ENCODE measurements at places on chromosomes 5 and 9. TPM values are rescaled to one million over a fixed set of nuclear protein-coding genes. Genes with fewer than 3 reads are reported as not detected.

GRCh38 chr9:16258708-16259107, 611.8 kb downstream of the BNC2 start:
- DNase-seq, result no peak

NDUFS4 gene
- polyA plus RNA-seq, result 96.9 TPM

DNA sequence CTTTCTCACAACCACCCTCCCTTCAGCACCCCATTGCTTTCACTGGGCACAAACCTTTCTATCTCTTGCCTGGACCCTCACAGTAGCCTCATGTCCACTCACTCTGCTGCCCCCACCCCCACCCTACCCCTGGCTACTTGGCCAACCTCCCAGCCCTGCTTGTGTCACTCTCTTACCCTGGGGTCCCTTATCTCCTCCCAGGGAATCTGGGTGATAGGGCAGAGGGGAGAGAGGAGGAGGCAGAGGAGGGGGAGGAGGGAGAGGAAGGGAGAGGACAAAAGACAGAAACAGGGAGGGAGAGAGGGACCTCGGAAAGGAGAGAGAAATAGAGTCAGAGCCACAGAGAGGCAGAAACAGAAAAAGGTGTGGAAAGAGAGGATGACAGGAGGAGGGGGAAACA, 25.0 kb upstream of the KIF12 start:
- no peak for DNase-seq

- DNase-seq, result no peak
These were observed 52.9 kb downstream of the EHMT1 start for GRCh38 chr9:137671721-137672120.

- DNase-seq, result no peak
These were observed 2.9 kb downstream of the BAAT start for GRCh38 chr9:101381833-101382342.

GRCh38 chr5:64838803-64839202, 70.1 kb downstream of the CWC27 start:
- no peak for DNase-seq

GRCh38 chr5:35089334-35090314, 41.9 kb upstream of the AGXT2 start:
- peak; percentile 28 for DNase-seq

CTNND2 gene
- polyA plus RNA-seq, result 0.41 TPM

DNA sequence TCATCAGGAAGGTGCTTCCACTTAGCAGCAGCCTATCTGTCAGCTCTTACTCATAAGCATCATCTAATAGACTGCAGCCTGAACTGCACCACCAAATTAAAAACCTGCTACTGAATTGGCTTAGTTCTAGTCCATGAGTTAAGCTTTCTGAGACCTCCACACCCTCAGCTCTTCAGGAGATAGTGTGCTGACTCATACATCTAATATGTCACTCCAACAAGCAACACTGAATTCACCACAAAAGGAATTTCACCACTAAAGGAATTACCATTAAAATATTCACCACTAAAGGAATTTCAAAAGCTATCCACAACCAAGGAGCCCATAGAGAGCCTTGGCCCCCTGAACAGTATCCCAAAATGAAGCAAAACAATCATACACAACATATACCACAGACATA, 418.5 kb upstream of the RORB start:
- no peak for DNase-seq

NSG2 gene
- 0.41 TPM for polyA plus RNA-seq

DNA sequence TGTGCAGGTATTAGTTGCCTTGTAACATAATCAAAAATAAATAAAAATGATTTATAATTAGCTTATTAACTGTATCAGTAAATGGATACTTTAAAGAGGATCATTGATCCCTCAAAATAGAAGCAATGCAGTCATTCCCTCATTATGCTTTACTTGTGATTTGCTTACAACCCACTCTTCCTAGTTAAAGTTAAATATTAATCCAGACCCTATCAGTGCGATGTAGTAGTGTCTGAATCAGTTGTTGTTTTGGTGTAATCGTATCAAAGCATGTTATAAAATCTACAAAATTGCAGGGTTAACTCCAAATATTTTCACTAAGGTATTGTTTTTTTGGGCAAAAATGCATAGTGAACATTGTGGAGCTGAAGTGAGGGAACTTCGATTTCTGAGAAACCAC, 17.6 kb downstream of the TENT4A start:
- no peak for DNase-seq

LRRTM2 gene
- polyA plus RNA-seq, result 0.23 TPM

GRCh38 chr9:136267261-136268111, 21.9 kb upstream of the QSOX2 start:
- DNase-seq, result peak; percentile 38

DNA sequence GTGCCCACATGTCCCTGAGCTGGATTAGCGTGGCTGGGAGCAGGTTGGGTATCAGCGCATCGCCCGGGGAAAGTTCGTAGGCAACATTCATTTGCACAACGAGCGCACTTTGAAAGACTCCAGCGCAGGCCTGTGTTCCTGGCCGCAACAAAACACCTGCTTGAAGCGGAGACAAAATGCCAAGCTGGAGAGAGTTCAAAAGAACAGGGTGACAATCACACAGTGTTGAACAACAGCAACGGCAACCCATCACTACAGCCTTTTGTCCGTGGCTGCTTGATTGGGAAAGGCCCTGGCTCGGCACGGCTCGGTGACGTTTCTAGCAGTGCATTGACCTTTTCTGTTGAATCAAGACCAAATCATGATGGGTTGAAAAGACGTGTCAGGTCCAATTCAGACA, 336.3 kb downstream of the IRX1 start:
- DNase-seq, result no peak

- DNase-seq, result no peak
These were observed 144.9 kb upstream of the CDH6 start for GRCh38 chr5:31048282-31049270.

DNA sequence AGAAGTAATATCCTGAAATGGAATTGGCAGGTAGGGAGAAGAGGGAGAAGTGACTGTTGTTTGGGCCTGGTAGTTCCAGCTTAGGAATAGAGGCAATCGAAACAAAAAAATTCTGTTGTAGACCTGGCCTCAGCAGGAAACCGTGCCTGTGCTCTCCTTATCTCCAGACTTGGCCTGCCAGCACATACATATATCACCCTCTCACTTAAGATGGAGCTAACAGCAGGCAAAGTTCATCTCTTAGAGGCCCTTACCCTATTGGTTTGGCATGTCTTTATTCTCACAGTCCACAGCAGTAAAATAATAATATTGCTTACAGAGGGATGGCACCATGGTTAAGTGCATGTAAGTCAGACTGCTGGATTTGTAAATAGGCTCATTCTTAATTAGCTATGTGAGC, 19.6 kb upstream of the TNC start:
- DNase-seq, result no peak

GRCh38 chr5:122933956-122934355, 88.5 kb downstream of the SNX24 start:
- DNase-seq, result no peak

DNA sequence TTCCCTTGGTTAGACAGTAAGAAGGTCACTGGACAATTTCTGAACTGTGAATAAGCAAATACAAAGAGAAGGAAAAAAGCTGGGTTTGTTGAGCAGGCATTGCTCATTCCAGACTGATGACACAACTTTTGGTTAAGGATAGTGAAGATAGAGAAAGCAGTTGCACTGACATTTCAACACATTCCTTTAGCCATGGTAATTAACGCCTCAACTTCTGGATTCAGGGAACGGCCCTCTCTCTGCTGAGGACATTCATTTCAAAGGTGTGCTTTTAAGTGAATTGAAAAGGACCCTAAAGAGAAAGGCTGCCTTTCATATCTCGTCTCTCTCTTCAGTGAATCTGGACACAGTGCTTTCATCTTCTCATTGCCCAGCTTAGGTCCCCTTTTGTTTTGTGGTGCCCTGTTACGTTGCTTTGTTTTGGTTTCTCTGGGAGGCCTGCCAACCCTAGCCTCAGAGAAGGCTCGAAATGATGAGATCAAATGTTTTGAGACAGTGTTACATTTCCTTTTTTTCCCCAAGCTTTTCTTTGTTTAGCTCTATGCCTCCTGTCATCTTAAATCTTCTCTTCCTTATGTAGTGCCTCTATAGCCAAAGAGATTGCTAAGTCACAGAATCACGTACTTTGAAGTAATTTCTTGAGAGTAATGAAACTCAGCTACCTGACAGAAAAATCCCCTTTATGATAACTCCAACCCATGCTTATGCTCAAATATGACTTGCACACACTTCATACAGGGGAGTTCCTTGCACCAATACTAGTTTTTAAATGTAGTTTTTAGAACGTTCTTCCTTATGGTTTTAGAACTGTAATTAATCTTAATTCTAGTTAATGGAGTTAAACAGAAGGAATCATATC, 94.4 kb upstream of the IFNE start:
- no peak for DNase-seq

COQ4 gene
- polyA plus RNA-seq, result 61.7 TPM

DNA sequence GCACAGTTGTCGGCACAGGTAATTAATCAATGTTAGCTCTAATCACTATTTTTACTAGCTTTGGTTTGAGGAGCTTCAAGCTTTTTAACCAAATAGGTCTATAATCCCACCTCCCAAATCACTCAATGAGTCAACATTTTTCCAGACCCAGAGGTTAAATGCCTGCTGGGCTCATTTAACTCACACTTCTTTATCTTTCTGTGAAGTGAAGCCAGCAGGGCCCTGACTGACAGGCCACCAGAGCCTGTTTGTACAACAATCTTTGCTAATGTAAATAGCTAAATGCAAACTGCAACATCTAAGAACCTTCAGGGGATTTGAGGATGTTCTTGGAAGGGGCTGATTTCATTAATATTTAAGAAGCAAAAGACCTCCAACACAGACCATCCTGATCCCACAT, 98.4 kb upstream of the NREP start:
- no peak for DNase-seq

GRCh38 chr9:97694769-97695168, 2.4 kb downstream of the XPA start:
- no peak for DNase-seq

- DNase-seq, result no peak
These were observed 35.3 kb upstream of the MAN2A1 start for GRCh38 chr5:109654455-109654854.

TIMD4 gene
- 14.7 TPM for polyA plus RNA-seq

PRR16 gene
- polyA plus RNA-seq, result 0.66 TPM

GRCh38 chr9:131410044-131410491, 16.2 kb downstream of the PRRC2B start:
- no peak for DNase-seq

GRCh38 chr5:1958211-1959010, 75.7 kb upstream of the IRX4 start:
- no peak for DNase-seq

- peak; percentile 63 for DNase-seq
These were observed 29.9 kb downstream of the CD180 start for GRCh38 chr5:67166460-67167285.

RC3H2 gene
- polyA plus RNA-seq, result 14.7 TPM

DNA sequence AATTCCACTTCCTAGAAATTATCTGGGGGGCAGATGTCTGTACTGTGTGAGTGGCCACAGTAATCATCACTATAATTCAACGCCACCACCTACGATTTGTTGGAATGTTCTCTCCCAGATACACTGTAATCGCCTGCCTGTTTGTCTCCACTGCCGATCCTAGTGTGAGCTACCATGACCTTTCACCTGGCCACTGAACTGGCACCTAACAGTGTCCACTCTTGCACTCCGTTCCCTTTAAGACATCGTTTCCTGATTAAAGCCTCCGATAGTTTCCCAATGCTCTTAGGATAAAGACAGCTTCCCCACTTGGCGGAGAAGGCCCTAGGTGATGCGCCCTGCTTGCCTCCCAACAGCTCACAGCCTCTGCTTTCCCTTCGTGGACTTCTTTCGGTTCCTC, 4.0 kb downstream of the PHYKPL start:
- DNase-seq, result no peak

- DNase-seq, result no peak
These were observed 4.7 kb downstream of the SEMA4D start for GRCh38 chr9:89493181-89493580.

DNA sequence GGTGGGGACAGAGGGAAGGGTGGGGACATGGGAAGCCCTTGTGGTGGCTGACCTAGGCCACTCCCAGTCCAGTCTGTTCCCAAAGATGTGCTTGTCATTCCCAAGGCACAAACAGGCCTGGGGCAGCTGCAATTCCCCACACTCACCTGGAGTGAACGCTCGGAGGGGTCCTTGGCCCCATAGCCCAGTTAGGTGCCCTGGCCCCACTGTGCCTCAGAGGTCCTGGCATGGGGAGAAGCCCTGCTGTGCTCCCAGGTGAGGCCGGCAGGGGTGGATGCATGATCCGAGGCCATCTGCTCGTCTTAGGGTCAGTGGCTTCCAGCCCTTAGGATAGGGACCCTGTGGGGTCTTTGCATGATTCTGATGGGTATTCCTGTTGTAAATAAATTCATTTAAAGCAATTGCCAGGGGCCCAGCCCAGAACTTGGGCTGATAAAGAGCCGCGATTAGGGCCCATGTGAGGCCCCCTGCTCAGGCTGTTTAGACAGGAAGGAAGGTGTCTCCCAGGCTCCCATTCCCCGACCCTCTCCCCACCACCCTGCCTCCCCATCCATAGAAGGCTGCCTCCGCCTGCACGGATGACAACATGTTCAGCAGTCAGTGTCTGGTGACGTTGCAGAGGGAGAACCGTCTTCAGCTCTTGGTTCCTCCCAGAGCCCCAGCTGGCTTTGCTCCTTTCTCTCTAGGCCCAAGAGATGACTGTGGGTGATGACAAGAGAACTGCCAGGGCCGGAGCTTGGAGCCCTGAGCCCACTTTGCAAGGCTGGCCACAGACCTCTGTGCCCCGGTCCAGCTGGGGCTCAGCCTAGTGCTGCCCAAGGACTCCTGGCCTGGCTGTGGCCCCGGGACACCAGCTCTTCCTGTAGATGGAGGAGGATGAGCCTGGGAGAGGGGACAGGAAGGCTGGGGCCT, 28.4 kb upstream of the IRX4 start:
- no peak for DNase-seq

DNA sequence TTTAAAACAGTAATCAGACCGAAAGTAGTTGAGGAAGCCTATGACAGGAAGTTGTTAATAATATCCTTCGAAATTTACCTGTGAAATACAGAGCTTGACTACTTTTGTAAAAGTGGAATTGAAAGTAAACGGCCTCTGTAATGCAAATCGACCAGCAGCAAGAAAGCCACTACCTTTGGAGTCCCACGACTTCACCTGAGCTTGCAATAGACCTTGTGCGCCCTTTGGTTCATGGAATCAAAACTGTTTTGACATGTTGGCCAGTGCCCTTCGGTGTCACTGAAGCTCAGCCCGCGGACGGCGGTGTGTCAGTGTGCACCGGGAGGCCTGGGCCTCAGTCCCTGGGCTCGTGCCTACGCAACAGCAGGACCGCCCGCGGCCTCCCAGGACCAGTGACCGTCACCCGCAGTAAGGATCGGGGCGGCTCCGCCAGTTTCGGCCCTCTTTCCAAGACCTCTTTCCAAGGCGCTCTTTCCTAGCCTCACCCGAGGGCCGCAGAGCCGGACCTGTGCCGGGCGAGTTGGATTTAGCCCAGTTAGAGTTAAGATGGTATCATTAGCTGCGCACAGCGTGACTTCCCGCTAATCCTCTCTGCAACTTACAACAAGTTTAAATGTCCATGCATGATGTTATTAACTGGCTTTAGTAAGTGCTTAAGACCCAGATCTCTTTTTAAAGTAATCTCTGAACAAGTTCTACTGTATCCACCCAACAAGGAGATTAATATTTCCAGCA, 223.3 kb downstream of the MEF2C start:
- DNase-seq, result no peak

GRCh38 chr5:154470137-154470536, 7.9 kb downstream of the HAND1 start:
- no peak for DNase-seq

PCDHA2 gene
- polyA plus RNA-seq, result 0.02 TPM

FBP2 gene
- polyA plus RNA-seq, result 0.32 TPM

Data from thymus (tissue), 14 donors.